Stimulated activated CD8-positive, alpha-beta memory T cell treated with anti-CD3 and anti-CD28 coated beads, Interleukin-15, amount 100 ng/mL, for 24 hours (primary cell): ENCODE measurements at places on chromosomes 4 and X.

- no peak for DNase-seq
These were observed 249.7 kb downstream of the C4orf33 start for GRCh38 chr4:129345609-129346008.

DNA sequence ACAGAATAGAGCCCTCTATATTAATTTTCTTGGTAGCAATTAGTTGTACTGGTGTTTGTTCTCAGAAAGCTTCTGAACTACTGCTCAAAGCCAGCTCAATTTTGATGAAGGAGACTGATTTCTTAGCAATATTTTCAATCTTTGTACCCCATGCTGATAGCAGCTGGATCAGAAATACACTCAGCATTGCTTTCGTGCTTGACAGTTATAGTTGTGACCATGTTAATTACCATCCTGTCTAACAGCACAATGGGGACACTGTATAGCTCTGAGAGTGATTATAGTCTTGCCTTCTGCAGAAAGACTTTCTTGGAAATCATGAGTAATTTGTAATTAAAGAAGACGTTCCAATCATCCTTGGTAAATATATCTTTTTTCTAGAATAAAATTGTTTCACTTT, 79.7 kb upstream of the GNPDA2 start:
- DNase-seq: no peak

- no peak for DNase-seq
These were observed 91.7 kb downstream of the FRMPD4 start for GRCh38 chrX:12229986-12230385.

DNA sequence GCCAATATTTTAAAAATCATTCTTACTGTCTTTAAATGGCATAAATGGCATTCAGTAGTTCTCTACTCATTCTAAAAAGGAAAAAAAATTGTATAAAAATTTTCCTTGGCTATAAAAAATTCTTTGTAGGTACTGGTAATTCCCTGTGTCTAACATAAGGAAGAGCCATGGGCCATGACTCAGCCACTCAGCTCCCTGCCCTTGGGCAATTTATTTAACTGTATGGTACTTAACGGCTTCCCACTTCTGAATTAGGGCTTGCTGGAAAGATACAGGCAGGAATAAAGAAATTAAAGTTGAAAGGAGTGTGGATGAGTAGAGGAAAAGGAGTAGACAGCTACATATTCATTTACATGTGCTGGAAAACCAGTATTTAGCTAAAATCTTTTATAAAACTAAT, 30.6 kb downstream of the ABHD18 start:
- no peak for DNase-seq

GRCh38 chrX:50054147-50054546, 131.8 kb downstream of the CLCN5 start:
- no peak for DNase-seq
